ENCODE measurements at places on chromosomes 16 and 17. TPM values are rescaled to one million over a fixed set of nuclear protein-coding genes. Genes with fewer than 3 reads are reported as not detected.
A peak's percentile ranks its signal among the peaks of the same experiment; 100 is the strongest.

SCNN1G gene
- not detected for polyA plus RNA-seq

HSD3B7 gene
- 15.9 TPM for polyA plus RNA-seq

SMIM36 gene
- polyA plus RNA-seq = not detected

TBC1D3K gene
- not detected for polyA plus RNA-seq

CDRT15L2 gene
- not detected for polyA plus RNA-seq

CUEDC1 gene
- polyA plus RNA-seq = 14.9 TPM

ZNF747 gene
- 7.6 TPM for polyA plus RNA-seq

DNA sequence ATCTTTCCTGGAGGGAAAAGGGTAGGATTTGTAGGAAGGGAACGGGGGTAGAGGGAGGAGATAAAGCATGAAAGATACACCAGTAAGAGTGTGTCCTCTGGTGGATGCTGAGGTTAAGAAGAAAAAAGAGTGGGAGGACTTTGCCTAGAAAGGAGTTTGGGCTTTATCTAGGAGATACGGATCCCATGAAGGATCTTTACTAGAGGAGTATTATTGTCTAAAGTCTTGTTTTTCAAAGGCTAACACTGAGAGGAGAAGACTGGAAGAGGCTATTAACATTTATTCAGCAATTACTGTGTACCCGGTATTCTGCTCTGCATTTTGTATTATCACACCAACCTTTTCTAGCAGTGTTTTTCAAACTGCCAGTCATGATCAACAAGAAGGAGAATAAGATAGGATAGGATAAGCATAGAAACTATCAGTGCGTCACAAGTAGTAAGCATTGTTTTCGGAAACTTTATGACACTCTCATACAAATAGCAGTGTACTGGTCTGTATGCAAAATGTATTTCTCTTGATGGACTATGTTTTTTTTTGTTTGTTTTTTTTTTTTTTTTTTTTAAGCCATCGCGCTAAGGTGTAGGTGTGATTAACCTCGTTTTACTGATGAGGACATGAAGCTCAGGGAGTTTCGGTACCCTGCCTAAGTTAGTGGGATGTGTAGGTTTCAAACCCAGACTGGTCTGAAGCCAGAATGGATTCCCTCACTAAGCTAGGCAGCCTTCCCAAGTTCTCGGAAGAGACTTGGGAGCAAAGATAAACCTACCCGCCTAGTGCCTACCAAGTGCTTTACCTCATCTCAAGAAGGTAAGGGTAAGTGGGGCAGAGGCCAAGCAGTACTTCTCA is 1.3 kb upstream of the SP2 start:
- H3K27me3 ChIP-seq = no peaks in the 10 kb centered on the region
- H3K36me3 ChIP-seq = no peaks in the 10 kb centered on the region
- DNase-seq = peak; percentile 70
- peak overlapping the region; percentile 82 for H3K27ac ChIP-seq
- peak overlapping the region; percentile 47 for H3K4me3 ChIP-seq

DNA sequence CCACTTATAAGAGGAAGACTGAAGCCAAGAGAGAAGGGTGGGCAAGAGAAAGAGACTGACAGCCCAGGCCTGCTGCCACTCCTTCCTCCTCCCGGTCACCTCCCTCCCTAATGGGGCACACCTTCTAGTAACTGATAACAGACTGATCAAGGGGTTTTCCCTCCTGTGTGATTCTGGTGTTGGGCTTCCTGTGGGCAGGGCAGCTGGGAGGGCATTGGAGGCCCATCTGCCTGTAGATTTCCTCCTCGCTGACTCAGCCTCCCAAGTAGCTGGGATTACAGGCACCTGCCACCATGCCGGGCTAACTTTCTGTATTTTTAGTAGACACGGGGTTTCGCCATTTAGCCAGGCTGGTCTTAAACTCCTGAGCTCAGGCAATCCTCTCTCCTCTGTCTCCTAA is 16.2 kb downstream of the CA4 start:
- peaks cover 3% of the 10 kb centered on the region for H3K4me1 ChIP-seq
- H3K27me3 ChIP-seq = no peaks in the 10 kb centered on the region
- H3K27ac ChIP-seq = no peak overlapping the region
- peak; percentile 73 for DNase-seq

- H3K4me1 ChIP-seq = peaks cover 25% of the 10 kb centered on the region
- no peaks in the 10 kb centered on the region for H3K36me3 ChIP-seq
- no peak overlapping the region for H3K27ac ChIP-seq
Observed at GRCh38 chr17:32914181-32914580, 13.8 kb upstream of the TMEM98 start.

DNA sequence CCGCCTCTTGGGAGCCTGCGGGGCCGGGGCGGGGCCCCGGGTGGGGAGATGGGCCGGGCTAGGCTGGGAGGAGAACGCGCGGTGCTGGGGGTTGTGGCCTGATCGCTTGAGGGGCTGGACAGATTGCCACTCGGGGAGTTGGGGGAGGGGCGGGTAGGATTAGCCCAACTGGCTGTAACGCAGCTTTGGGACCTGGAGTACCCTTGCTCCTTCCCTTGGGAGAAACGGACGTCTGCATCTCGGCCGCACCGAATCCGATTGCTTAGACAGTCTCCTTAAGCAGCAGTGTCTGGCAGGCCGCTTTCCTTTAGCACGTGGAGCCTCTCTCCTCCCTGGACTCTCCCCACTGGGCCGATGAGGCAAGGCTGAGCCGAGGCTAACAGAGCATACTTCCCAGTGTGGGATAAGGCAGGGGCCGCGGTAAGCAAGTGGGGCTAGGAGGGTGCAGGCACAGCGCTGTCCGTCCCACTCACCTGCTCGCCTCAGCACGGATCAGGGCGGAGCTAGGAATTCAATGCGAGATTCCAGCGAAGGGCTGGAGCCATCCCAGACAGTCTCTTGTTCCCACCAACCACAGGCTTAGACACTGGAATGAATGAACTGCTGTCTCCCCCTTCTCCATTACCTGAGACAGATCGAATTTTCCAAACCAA is 540 bp upstream of the ACLY start:
- peak overlapping the region; percentile 78 for H3K4me3 ChIP-seq
- no peak for DNase-seq
- H3K27ac ChIP-seq = peak overlapping the region; percentile 56
- no peaks in the 10 kb centered on the region for H3K27me3 ChIP-seq
- peaks cover 35% of the 10 kb centered on the region for H3K4me1 ChIP-seq

- H3K27me3 ChIP-seq = no peaks in the 10 kb centered on the region
- H3K36me3 ChIP-seq = no peaks in the 10 kb centered on the region
- no peak overlapping the region for H3K27ac ChIP-seq
- DNase-seq = no peak
- no peak overlapping the region for H3K4me3 ChIP-seq
- no peaks in the 10 kb centered on the region for H3K4me1 ChIP-seq
Observed at GRCh38 chr17:83194761-83195329, 115.4 kb downstream of the METRNL start.

GRCh38 chr16:69711115-69711740 is 15.1 kb downstream of the NQO1 start:
- H3K36me3 ChIP-seq = peaks cover 6% of the 10 kb centered on the region
- no peaks in the 10 kb centered on the region for H3K4me1 ChIP-seq
- H3K27ac ChIP-seq = no peak overlapping the region
- peak; percentile 62 for DNase-seq

DNA sequence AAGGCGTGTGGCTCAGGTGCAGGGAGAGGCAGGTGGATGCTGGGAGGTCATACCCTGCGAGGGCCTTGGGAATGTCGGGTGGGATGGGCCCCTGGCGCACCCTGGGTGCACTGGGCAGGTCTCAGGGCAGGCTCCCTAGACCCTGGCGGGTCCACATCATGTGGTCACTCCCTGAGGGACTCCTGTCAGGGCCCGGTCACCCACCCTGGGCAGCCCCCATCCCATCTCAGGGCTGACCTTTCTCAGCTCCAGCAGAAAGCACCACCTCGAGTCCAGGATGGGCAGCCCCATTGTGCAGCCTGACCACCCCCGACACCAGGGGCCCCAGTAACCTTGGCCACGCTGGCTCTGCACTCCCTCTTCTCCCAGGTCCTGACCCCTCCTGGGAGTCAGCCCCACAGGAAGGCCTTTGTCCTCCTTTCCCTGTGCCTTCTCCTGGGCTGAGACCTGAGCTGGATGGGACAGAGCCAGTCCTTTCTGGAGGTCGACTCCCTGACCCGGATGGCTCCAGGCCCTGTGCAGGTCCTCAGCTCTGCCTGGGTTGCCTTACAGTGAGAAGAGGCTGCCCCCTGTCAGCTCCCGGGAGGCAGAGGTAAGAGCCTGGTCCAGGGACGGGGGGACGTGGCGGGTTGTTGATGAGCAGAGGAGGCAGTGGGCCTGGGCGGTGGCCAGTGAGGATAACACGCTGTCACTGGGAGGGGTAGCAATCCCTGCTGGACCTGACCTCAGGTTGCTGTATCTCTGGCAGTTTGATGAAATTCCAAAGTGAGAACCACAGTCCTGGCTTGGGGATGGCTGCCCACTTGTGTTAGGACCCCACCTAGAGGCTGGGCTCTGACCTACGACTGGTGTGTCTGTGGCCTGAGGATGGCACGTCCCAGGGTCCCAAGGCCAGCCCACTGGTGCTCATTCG is 77.9 kb downstream of the GOSR1 start:
- DNase-seq = no peak
- H3K36me3 ChIP-seq = no peaks in the 10 kb centered on the region

- no peaks in the 10 kb centered on the region for H3K36me3 ChIP-seq
- peaks cover 11% of the 10 kb centered on the region for H3K4me1 ChIP-seq
- peak; percentile 85 for DNase-seq
- H3K4me3 ChIP-seq = peak overlapping the region; percentile 90
- no peaks in the 10 kb centered on the region for H3K27me3 ChIP-seq
Observed at GRCh38 chr16:85611444-85612190, 1.5 kb upstream of the GSE1 start.

GRCh38 chr17:45784293-45784740 is at the start of gene CRHR1:
Gene CRHR1 (plus strand): TSS chr17:45784320. CDS start chr17:45784545, 225 bp downstream.
- peaks cover 9% of the 10 kb centered on the region for H3K4me1 ChIP-seq
- peak within 1 kb of the TSS; percentile 24 for H3K4me3 ChIP-seq
- H3K27ac ChIP-seq = no peak within 1 kb of the TSS
- no peaks in the 10 kb centered on the region for H3K36me3 ChIP-seq
- peak; percentile 14 for DNase-seq

DNA sequence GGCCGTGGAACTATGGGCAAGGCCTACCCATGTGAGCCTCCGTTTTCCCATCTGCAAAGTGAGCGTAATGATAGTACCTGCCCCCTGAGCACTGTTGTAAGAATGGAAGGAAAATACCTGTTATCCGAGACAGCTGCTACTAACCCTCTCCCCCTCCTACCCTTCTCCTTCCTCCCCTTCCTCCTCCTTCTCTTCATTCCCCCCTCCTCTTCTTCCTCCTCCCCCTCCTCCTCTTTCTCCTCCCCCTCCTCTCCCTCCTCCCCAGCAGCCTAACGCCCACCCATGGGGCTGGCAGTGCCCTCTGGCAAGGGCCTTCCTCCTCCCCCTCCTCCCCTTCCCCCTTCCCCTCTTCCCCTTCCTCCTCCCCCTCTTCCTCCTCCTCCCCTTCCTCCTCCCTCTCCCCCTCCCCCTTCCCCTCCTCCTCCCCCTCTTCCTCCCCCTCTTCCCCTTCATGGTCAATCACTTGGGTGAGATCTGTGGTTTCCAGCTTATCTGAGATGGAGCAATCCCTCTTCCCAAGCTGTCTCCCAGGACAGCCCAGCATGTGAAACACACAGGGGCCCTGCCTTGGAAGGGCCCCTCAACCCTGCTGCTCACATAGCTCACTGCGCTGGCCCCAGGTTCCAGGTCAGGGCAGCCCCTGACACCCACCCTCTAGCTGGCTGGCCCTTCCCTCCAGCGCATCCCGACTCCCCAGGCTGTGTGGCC is 6.4 kb downstream of the ZFPM1 start:
- no peaks in the 10 kb centered on the region for H3K27me3 ChIP-seq
- no peak for DNase-seq
- peaks cover 78% of the 10 kb centered on the region for H3K36me3 ChIP-seq
- H3K4me1 ChIP-seq = peaks cover 72% of the 10 kb centered on the region
- no peak overlapping the region for H3K27ac ChIP-seq

- H3K27me3 ChIP-seq = no peaks in the 10 kb centered on the region
- no peaks in the 10 kb centered on the region for H3K4me1 ChIP-seq
- no peak overlapping the region for H3K4me3 ChIP-seq
- no peaks in the 10 kb centered on the region for H3K36me3 ChIP-seq
Observed at GRCh38 chr16:65769776-65770438, 596.6 kb upstream of the CDH5 start.

GRCh38 chr16:61148930-61149329 is 887.3 kb downstream of the CDH8 start:
- no peaks in the 10 kb centered on the region for H3K27me3 ChIP-seq
- no peak overlapping the region for H3K4me3 ChIP-seq
- H3K27ac ChIP-seq = no peak overlapping the region
- H3K36me3 ChIP-seq = no peaks in the 10 kb centered on the region
- H3K4me1 ChIP-seq = no peaks in the 10 kb centered on the region
